ENCODE measurements at places on chromosomes 16 and 17.

- no peak for DNase-seq
These were observed 42.5 kb downstream of the C16orf78 start for GRCh38 chr16:49416001-49416675.

- DNase-seq = no peak
These were observed 99.0 kb downstream of the C16orf78 start for GRCh38 chr16:49472598-49472997.

DNA sequence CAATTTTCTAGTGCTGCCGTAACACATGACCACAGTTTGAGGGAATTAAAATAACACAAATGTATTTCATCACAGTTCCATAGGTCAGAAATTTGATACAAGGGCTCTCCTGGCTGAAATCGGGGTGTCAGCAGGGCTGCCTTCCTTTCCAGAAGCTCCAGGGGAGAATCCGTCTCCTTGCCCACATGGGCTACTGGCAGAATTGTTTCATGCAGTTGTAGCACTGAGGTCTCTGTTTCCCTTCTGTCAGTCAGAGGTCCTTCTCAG, 20.5 kb downstream of the EIF4A3 start:
- no peak for DNase-seq

- peak; percentile 68 for DNase-seq
These were observed 171.0 kb downstream of the CCDC182 start for GRCh38 chr17:57574040-57574513.

- DNase-seq = no peak
These were observed 4.9 kb downstream of the CACNA1H start for GRCh38 chr16:1157639-1158455.

DNA sequence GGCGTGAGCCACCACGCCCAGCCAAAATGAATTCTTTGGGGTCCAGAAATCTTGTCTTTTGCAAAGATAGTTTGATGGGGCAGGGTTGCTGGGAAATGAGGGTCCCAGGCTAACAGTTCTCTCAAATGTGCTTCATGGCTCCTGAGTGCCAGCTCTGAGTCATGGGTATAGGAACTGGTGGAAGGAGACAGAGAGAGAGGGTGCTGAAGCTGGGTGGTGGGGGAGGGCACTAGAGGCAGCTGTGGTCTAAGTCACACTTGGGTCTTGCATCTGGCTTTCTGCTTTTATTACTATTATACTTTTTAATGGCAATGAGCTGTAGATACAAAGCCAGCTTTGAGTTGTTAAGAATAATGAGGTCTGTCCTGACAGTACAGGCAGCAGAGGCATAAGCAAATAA, 54.6 kb downstream of the PRKCA start:
- DNase-seq = no peak

DNA sequence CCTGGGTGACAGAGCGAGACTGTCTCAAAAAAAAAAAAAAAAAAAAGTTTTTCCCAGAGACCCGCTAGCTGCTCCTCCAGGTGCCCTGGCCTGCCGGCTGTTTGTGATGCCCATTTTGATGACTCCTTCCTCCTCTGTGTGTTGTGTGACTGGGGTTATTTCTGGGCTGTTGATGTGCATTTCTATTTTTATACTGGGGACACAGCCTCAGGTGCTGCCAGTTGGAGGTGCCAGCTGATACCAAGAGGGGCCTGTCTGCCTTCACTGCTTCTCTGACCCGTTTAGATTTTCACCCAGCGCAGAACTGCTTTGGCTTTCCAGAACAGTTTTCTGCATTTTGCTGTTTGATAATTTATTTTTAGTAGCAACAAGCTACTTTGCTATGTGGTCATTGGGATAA, 6.7 kb downstream of the PLA2G15 start:
- no peak for DNase-seq

DNA sequence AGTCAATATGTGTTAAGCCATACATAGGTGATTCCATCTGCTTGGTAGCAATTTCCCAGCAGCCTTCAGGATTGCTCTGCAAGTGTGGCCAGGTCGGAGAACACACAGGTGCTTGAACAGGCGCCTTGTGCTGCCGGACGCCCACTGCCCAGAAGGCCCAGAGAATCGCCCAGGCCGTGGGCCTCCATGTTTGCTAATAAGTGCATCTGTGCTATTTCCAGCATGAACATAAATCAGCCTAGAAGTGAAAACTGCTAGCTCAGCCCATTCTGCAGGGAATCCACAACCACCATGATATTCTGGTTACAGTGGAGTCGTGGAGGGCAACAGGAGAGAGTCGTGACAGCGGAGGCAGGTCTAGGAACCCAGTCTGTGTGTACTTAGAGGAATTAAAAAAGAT, 78.1 kb downstream of the ZFHX3 start:
- DNase-seq = no peak

DNA sequence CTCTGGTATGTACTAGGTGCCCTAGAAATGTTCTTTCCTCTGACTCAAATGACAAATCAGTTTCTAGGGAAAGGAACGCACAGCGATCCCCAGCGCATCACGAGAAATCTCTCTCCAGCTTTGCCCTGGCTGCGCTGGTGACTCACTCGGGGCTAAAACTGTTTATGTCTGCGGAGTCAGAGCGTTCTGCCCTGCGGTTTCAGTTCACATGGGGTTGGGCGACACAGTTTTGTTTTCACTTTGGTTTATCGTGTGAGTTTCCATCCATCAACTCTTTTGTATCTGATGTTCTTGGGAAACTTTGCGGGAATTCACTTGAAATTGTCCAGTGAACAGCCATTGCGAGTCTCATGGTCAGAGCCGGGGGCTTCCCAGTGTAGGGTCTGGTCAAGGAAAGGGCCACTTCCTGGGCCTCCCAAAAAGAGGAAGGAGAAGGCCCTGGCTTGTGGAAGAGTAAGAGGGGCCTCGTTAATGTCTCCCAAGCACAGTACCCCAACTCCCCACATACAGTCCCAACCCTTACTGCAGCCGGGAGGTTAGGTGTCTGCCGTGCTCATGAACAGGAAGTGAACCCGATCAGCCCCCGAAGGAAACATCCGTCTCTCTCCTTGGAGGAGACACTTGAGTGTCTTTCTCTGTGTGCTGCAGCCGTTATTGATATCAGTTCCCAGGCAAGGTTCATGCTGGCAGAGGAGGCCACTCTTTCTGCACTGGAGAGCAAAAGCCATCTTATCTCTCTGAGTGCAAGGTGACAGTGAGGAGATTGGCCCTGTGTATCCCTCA, 643.2 kb downstream of the WWOX start:
- DNase-seq = no peak

GRCh38 chr16:15038689-15039088, 17.2 kb downstream of the NTAN1 start:
- no peak for DNase-seq
